Body of pancreas (tissue), 4 donors: ENCODE measurements at places on chromosomes 11 and 22. TPM values are rescaled to one million over a fixed set of nuclear protein-coding genes. Genes with fewer than 3 reads are reported as not detected.

CHADL gene
- total RNA-seq: 1.8 TPM

MISFA gene
- not detected for total RNA-seq

IRAG1 gene
- total RNA-seq: 10.1 TPM

CCDC116 gene
- not detected for total RNA-seq

HTR3B gene
- not detected for total RNA-seq

PATE4 gene
- not detected for total RNA-seq

JHY gene
- total RNA-seq: 2.3 TPM

P2RY6 gene
- total RNA-seq: not detected

TCN1 gene
- total RNA-seq: not detected

KCNJ4 gene
- not detected for total RNA-seq

DNA sequence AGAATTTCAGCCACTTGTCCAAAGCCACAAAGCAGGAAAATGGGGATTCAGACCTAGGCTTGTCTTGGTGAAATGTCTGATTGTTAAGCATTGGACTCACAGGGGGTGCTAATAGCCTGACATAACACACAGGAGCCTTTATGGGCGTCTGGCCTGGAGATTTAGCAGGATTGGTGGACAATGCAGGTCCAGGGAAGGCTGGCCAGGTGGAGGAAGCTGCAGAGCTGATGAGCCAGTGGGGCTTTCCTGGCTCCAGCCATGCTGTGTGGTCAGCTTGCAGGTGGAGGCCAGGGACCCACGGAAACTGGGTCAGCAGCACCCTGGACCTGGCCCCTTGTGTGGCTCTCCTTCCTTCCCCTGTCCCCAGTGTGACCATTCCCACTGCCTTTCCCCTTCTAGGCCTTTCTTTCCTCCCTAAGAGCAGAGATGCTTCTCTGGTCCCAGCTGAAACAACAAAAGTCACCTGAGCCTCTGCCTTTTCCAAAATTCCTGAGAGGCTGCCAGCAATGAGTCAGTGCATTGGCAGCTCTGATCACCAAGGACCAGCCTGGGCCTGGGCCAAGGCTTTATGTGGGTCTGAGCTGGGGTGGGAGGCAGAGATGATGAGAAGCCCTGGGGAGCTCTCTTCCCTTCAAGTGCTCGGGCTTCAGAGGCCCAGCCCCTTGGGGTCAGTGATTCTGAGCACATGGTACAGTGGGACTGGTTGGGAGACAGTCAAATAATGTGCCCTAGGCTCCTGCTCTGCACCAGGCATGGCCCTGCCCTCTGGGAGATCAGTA is 85.2 kb downstream of the CCDC81 start:
- peak; percentile 75 for DNase-seq

GRCh38 chr11:123421589-123421988 is 8.5 kb upstream of the GRAMD1B start:
- DNase-seq: no peak

- DNase-seq: peak; percentile 53
Measured at GRCh38 chr11:118622376-118623268, 15.2 kb downstream of the PHLDB1 start.

DNA sequence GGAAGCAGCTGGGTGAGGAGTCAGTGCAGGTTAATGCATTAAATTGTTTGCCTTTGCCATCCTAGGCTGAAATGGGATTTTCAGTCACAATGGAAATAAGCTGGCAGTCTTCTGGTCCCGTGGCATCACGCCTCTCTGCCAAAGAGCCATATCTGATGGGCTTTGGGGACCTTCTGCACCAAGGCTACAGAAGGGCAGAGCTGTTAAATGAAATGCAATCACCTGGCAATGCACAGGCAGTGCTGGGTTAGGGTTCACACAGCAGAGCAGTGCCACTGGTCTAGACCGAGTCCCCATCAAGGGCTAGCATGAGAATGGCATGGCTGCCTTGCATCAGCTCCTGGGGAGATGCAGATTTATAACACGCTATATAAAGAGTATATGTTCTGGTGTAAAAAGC is 749.2 kb downstream of the NTM start:
- DNase-seq: no peak

DNA sequence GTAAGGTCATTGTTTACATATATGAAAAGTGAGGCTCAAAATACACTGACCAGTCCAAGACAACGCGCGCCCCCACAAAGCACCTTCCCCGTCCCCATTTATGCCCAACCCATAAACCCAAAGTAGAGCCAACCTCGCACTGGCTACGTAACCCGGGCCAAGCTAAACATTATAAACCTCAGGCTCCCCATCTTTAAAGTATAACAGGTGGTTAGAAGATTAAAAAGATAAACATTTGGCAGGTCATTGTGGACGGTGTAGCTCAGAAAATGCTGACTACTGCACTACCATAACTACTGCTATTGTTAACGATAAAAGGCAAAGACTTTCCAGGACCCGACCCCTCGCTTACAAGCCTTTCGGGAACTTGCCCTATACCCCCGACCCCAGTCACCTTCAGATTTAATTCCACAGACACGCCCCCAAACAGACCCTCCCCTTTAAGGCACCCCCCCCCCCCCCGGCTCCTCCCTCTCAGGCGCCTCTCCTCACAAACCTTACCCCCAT is 470 bp downstream of the NUMA1 start:
- peak; percentile 19 for DNase-seq

DNA sequence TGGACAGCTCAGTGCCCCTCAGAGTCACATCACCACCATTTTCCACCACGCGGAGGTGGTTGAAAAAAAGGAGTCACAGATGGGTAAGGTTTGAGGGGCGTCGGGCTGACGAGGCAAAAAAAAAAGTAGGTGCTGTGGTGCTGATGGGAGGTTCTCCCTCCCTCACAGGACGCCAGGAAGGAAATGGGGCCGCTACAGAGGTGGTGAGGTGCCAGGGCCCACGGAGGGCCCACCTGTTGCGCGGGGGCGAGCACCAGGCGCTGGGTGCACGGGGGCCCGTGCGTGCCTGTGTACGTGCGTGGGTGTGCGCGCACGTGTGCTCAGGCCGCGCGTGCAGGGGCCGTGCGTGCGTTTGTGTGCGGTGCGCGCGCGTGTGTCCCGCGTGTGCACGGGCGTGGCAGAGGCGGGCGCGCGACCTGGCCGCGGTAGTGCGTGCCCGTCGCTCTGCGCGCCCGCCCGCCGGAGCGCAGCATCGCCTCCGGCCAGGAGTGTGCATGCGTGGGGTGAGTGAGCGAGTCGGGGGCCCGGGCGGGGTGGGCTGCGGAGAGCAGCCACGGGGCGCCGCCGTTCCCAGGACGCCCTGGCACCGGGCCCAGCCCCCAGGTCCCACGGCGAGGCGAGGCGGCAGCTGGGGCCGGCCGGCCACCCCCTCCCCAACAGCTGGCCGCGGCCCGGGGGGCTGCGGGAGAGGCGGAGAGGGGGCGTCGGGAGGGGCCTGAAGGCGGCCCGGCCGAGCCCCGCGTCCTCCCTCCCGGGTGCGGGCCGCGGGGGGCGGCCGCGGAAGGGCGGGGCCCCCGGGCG is 2.8 kb downstream of the PDGFB start:
- DNase-seq: peak; percentile 38

DNA sequence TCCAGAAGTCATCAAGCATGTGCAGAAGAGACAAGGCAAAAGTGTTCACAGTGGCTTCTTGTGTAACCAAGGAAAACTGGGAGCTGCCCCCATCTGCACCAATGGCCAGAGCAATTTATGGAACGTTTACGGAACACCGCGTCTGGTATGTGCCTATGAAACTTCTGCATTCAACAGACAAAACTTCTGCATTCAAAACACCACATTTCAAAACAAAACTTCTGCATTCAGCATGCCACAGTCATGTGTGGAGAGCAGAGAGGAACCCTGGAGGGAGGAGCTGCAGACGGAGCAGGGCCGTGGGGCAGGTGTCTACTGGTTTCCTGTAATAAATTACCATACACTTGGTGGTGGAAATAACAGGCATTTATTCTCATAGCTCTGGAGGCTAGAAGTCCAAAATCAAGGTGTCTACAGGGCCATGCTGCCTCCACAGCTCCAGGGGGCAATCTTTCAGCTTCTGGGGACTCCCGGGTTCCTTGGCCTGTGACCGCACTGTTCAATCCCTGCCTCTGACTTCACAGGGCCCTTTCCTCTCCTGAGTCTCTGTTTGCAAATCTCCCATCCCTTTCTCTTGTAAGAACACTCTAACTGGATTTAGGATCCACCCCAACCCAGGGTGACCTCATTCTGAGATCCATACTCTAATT is 32.2 kb downstream of the RPL3 start:
- DNase-seq: no peak

DNA sequence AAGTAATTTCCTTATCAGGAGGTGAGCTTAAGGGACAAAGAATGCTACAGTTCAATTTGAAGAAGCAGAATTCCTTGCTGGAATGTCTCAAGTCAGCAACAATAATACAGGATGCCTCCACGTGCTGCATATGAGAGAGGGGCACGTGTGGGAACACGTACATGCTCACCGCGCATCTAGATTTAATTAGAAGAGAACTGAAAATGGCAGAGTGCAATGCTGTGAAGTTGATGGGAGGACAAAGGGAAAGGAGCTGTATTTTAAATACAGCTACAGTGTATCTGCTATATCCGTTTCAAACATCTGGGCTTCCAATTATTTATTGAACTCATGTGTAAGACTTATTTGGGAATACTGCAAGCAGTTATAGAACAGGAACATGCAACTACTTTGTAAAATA is 328.7 kb downstream of the SOX6 start:
- no peak for DNase-seq

GRCh38 chr11:10319702-10320558 is 15.1 kb downstream of the ADM start:
- DNase-seq: no peak

- DNase-seq: peak; percentile 57
Measured at GRCh38 chr11:8384199-8384821, 120.6 kb upstream of the LMO1 start.

DNA sequence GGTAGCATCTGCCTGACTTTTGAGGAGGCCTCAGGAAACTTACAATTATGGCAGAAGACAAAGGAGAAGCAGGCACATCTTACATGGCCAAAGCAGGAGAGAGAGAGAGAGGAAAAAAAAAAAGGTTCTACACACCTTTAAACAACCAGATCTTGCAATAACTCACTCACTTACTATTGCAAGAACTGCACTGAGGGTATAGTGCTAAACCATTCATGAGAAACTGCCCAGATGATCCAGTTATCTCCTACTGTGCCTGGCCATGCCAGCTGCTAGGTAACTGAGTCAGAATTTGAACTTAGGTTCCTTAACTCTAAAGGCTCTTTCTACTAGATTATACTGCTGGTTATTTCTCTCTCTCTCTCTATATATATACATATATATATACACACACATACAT is 7.3 kb downstream of the HORMAD2 start:
- DNase-seq: no peak

GRCh38 chr11:7851391-7851790 is 54.6 kb upstream of the OR5P2 start:
- DNase-seq: no peak

GRCh38 chr22:41943661-41944209 is 3.2 kb downstream of the CENPM start:
- DNase-seq: no peak

GRCh38 chr11:69259096-69259495 is 34.9 kb upstream of the MYEOV start:
- no peak for DNase-seq

- DNase-seq: peak; percentile 33
Measured at GRCh38 chr11:121105063-121105480, 4.0 kb downstream of the TECTA start.

DNA sequence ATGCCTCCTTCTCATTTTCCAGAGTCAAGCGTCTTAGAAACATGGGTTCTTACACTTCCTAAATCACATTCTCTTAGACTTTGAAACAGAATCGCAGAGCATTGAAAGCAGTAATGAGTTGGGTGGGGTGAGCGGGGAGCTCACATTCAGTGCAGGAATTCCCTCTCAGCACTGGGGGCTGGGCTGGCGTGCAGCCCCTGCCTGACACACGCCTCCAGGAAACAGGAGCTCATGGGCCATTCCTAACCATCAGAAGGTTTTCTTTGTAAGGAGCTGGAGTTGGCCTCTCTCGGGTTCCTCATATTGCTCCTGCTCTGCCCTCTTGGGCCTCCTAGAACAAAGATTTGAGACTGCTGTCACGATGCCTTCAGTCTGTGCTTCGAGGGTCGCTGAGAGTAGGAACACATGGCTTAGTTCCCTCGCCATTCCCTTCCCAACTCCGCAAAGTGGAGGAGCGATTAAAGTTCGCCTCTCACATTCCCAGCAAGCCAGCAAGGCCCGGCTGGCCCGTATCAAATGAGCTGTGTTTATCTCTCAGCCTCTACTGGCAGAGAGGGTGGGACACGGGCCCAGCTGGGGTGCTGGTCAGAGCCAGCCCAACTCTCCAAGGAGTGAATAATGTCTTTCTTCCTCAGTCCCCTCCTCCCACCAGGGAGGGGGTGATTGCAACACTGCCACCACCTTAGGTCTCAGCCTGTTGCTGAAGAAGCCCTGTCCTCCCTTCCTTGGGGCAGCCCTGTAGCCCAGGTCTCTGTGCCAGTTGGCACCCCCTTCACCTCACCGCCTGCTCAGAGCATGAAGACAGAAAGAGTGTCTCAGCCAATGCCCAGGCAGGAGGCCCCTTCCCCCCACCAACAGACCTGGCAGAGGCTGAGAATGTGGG is 10.4 kb downstream of the CHRDL2 start:
- peak; percentile 50 for DNase-seq

DNA sequence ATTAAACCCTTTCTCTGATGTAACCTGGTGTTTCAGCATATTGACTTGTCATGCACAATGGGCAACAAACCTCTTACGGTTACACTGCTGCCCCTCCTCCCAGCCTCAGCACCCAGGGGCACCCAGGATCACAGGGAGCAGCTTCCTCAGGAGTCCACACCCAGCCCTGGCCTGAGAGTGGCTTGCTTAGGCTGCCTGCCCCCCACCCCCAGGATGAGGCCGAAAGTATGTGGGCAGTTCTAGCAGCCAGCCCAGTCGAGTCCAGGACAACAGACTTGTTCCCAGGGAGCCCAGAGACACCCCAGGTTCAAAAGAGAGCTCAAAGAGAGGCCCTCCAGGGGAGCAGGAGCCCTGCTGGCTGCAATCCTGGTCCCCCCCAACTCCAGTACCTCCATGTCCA is 108.1 kb upstream of the THY1 start:
- no peak for DNase-seq

GRCh38 chr11:117486059-117486458 is 158.4 kb downstream of the CEP164 start:
- DNase-seq: no peak

- peak; percentile 66 for DNase-seq
Measured at GRCh38 chr11:6737872-6738466, 33.8 kb downstream of the OR2AG2 start.

- DNase-seq: peak; percentile 72
Measured at GRCh38 chr22:50274311-50274710, 4.1 kb upstream of the MAPK11 start.

DNA sequence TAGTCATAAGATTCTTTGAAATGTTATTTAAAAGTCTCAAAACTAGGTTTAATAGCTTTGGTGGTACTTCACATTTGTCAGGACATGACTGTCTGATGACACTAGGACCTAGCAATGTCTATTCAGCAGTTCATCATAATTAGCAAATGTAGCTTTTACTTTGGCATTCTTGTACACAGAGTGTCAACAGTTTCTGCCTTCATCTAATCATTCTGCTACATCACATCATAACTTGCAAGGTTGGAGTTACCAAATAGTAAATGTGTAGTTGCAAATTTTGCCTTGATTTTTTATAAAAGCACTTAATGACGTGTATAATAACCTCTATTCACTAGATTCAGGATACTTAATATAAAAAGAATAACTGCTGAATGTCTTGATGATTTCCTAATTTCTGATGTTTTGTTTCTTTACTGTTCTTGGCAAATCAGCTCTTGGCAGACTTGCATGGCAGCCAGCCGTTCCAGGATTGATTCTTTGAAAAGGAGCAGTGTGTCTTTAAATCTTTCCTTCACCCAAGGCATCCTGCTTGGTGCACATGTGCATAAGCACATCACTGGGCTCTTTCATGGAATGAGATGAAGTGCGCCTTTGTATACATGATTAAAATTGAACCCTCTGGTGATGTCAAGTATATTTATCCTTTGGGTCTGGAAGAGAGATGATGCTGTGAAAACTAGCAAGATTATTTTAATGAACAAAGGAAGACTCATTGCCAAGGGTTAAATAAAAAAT is 12.2 kb downstream of the FBXO7 start:
- DNase-seq: no peak
